ENCODE measurements at places on chromosomes 4 and X.

DNA sequence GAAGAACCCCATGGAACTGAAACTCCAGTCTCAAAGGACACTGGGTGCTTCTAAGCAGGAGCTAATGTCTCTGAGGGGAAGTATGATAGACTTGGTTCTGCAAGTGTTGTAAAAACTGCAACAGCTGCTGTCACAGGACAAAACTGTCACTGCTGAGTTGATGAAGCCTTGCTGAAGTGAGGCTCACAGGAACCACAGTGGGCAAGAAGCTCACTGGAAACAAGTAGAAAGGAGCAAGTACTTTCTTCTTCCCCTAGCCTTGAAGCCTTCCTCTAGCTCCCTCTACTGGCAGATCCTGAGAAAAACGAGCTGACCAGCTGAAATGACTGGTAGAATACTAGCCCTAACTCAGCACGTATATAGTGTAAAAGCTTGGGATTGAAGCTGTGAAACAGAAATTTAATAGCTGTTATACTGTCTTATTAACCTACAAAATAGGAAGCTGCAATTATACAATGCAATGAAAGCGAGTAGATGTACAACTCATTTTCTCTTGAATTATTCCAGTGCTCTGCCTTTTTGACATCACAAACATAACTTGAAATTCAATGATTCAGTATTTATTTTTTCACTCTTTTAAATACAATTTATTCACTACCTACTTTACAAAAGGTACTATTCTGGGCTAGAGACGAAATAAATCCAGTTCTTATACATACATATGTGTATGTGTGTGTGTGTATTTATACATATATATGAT, 91.4 kb downstream of the GABRB1 start:
- DNase-seq: no peak

GRCh38 chr4:178471994-178472393, 1029.8 kb upstream of the AGA start:
- DNase-seq: no peak

DNA sequence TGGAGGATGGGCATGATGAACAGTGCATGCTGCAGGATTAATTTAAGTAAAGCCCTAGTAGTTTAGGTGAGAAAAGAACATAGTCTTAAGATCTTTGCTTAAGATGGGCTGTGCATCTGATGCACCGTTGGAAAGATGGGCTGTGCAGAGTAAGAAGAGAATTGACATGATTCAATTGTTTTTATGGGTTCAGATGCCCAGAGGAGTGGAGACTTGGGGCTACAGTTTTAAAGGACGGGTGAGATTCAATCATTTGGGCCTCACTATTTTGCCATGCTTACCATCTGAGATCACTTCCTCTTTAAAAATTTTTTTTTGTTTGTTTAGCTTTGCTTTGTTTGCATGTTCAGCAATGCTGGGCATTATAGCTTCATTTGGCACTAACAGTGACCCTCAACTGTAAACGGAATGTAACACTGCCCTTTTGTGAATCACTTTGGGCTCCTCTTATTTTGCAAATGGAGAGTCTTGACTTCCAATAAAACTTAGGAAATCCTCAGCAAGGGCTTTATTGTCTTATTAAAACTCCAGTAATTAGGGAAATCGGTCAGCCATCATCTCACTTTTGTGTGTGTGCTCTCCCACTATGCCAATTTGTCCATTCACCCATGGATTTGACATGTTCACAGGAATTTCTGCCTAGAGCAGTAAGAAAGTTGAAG, 216.1 kb upstream of the TLL1 start:
- no peak for DNase-seq

GRCh38 chr4:159070742-159071141, 32.1 kb upstream of the RAPGEF2 start:
- no peak for DNase-seq

GRCh38 chr4:112142182-112142581, 3.1 kb upstream of the FAM241A start:
- no peak for DNase-seq

- no peak for DNase-seq
These were observed 30.1 kb upstream of the MAD2L1 start for GRCh38 chr4:120096508-120097297.

- DNase-seq: no peak
These were observed 73.0 kb upstream of the SCOC start for GRCh38 chr4:140300271-140300970.

GRCh38 chr4:3529363-3529762, 2.9 kb downstream of the LRPAP1 start:
- no peak for DNase-seq

DNA sequence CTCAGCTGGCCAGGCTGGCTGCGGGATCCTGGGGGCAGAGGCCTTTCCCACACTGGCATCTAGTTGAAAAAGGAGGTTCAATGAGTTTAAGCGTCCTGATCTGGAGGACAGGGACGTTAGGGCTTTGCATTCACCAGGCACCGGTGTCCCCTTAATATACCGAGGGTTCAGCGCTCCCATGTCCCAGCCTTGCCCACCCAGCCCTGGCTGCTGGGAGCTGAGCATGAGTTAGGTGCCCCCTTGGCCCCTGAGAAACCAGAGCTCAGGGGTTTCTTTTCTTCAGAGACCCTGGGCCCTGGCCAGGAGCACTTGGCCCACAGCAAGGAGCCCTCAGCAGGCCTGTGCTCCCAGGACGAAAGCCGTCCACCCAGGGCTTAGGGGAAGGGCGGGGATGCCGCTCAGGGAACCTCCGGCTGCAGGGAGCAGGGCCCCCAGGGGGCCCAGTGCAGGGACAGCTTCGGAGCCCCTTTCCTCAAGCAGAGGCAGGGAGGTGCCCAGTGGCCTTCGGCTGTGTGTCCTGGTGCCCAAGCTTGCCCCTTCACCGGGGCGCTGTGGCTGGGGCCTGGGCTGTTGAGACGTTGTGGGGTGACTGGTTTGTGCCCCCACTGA, 20.9 kb upstream of the DUSP9 start:
- no peak for DNase-seq

DNA sequence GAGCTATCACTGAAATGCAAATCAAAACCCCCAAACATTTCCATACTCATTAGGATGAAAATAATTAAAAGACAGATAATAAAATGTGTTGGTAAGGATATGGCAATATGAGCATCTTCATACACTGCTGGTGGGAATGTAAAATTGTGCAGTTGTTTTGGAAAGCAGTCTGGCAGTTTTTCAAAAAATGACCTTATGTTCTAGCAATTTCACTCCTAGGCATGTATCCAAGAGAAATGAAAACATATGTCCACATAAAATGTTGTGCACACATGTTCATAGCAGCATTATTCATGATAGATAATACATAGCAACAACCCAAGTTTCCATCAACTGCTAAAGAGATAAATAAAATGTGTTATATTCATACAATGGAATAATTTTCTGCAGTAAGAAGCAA, 14.8 kb upstream of the GPRASP2 start:
- DNase-seq: no peak

DNA sequence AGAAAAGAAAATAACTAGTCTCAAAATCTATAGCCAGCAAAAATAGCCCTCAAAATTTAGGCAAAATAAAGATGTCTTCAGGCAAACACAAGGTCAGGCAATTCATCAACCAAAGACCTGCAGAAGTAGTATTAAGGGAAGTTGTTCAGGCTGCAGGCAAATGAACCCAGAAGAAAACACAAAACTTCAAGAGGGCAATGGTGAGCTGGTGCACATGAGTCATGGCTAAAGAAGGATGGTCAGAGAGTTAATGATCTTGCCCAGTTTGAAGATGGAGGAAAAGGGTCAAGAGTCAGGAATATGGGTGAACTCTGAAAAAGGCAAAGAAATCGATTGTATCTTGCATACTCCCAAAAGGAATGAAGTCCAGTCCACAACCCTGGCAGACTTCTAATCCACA, 83.1 kb upstream of the FAT4 start:
- DNase-seq: no peak

GRCh38 chrX:69262036-69262936, 97.0 kb upstream of the PJA1 start:
- DNase-seq: no peak

- no peak for DNase-seq
These were observed 127.9 kb downstream of the TACR3 start for GRCh38 chr4:103591841-103592240.

DNA sequence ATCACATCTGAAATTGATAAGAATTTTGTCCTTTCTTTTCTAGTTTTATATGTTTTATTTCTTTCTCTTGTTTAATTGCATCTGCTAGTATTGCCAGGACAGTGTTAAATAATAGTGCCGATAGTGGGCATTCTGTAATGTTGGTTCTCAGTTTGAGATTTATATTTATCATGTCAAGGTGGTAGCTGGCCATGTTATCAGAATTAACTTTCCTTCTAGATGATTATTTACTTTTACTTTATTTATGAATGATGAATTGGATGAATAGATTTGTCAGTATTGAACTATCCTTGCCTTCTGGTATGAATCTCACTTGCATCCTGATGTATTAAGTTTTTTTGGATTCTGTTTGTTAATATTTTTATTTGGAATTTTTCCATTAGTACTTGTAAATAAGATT, 42.7 kb downstream of the METAP1 start:
- no peak for DNase-seq

DNA sequence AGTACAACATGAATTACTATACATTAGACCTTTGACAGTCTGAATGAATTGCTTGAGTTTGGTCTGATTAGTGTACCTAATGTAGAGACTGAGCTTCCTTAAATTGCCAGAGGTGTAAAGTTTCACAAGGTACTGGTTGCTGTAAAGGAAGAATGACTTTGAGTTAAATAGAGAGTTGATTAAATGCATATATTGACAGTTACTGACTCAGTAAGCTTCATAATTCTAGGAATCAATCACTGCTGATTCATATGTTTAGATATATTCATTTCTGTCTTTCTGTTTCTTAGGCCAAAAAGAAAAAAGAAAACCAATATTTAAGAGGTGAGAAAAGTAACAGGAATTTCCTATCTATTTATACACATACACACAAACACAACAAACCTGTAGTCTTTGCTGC, 16.2 kb upstream of the ART3 start:
- peak; percentile 80 for DNase-seq

GRCh38 chr4:181108237-181108636, 1135.0 kb upstream of the TENM3 start:
- DNase-seq: no peak

DNA sequence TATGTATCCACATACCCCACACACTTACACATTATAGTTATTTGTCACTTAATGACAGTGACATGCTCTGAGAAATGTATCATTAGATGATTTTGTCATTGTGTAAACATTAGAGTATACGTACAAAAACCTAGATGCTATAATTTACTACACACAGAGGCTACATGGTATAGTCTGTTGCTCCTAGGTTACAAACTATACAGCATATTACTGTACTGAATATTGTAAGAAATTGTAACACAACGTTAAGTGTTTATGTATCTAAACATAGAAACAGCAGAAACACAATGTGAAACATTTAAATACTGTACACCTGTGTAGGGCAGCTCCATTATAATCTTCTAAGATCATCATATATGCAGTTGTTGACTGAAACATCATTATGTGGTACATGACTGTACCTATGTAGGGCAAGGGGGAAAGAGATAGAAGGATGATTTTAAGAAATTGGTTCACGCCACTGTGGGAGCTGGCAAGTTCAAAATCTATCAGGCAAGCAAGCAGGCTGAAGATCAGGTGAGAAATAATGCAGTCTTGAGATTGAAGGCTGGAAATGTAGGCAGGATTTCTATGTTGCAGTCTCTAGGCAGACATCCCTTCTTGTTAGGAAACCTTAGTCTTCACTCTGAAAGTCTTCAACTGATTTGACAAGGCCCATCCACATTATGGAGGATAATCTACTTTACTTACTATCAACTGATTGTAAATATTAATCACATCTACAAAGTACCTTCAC, 78.0 kb upstream of the CPEB2 start:
- DNase-seq: peak; percentile 38

DNA sequence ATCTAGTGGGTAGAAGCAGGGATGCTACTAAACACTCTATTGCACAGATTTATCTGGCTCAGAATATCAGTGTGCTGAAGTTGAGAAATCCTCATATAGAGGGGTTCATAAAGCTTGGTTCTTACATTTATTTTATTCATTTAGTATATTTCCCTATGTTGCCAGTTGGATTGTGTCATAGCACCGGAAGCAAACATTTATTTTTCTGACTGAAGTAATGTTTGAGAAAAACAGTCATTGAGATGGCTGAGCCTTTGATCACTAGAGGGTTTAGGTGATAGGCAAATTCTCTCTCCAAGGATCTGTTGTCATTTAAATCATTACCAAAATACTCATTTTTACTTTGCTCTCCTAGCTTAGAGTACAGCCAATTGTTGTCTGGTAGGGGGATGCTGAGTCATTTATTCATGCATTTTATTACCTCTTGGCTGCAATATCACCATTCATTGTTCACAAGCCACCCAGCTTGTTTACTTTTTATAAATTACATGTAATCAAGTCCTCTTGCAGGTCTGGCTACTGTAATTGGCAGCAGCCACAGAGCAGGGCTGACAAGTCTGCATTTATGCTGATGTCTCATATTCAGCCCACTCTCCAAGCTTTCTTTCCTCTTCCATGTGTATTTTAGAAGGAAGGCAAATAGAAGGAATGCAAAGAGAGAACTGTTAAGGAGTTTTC, 15.2 kb downstream of the GAB1 start:
- DNase-seq: no peak

GRCh38 chr4:114785570-114785969, 187.0 kb downstream of the UGT8 start:
- no peak for DNase-seq

GRCh38 chrX:79243691-79244090, 99.2 kb downstream of the GPR174 start:
- DNase-seq: no peak

- no peak for DNase-seq
These were observed 47.9 kb downstream of the STARD8 start for GRCh38 chrX:68695206-68695845.

DNA sequence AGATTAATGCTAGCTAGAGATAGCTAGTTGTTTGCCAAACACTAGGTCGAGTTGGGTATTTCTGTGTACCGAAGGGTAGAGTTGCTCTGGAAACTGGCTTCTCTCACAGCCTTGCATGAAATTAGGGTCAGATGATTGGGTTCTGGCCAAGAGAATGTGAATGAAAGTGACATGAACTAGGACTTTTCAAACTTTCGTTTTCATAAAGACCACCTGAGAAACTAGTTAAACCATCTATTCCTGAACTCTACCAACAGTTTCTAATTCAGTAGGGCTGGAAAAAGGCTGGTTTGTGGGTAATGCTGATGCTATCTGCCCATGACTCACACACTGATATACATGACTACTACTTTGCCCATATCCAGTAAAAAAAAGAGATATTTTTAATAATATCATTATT, 157.6 kb downstream of the GASK1B start:
- no peak for DNase-seq

DNA sequence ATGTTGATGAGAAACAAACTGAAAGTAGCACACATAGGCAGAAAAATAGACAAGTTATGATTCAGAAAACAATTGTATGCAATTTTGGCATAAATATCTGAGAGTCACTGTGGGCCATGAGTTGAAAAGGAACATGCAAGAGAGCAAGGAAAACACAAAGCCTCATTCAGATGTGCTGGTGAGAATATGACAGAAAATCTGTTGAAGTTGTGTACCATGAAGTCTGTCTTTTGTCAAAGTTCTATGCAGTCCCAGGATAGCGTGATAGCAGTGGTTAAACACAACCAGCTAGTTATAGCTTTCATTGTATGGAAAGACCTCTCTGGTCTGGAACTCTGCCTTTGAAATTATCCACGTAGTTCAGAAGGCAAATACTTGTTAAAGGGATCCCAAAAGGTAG, 53.0 kb downstream of the TMEM154 start:
- no peak for DNase-seq
